Omental fat pad (tissue), 4 donors: ENCODE measurements at places on chromosomes 5 and 9. TPM values are rescaled to one million over a fixed set of nuclear protein-coding genes. Genes with fewer than 3 reads are reported as not detected.

TRIM7 gene
- 0.84 TPM for total RNA-seq

CARTPT gene
- total RNA-seq = not detected

ANKRD31 gene
- 0.37 TPM for total RNA-seq

CD14 gene
- 129 TPM for total RNA-seq

PCDH12 gene
- total RNA-seq = 18.9 TPM

SLC22A4 gene
- total RNA-seq = 4.9 TPM

MSH3 gene
- total RNA-seq = 16.8 TPM

GZMA gene
- total RNA-seq = not detected

KCNIP1 gene
- not detected for total RNA-seq

TPPP gene
- total RNA-seq = 5.8 TPM

TLR4 gene
- total RNA-seq = 89.1 TPM

FGFR4 gene
- 3.9 TPM for total RNA-seq

ORM2 gene
- not detected for total RNA-seq

PAEP gene
- not detected for total RNA-seq

HK3 gene
- 38.4 TPM for total RNA-seq

NUTM2G gene
- not detected for total RNA-seq
